Lung microvascular endothelial cell (primary cell): ENCODE measurements at places on chromosomes 7 and 10. TPM values are rescaled to one million over a fixed set of nuclear protein-coding genes. Genes with fewer than 3 reads are reported as not detected.

GRCh38 chr7:135707570-135707966, 20.4 kb downstream of the SLC13A4 start:
- DNase-seq, result no peak

- peak; percentile 99 for DNase-seq
Observed at GRCh38 chr10:79445161-79445976, at the start of gene ZCCHC24. TSS of gene ZCCHC24 (minus strand) at chr10:79445624. CDS start at chr10:79445440, 184 bp downstream.

DNA sequence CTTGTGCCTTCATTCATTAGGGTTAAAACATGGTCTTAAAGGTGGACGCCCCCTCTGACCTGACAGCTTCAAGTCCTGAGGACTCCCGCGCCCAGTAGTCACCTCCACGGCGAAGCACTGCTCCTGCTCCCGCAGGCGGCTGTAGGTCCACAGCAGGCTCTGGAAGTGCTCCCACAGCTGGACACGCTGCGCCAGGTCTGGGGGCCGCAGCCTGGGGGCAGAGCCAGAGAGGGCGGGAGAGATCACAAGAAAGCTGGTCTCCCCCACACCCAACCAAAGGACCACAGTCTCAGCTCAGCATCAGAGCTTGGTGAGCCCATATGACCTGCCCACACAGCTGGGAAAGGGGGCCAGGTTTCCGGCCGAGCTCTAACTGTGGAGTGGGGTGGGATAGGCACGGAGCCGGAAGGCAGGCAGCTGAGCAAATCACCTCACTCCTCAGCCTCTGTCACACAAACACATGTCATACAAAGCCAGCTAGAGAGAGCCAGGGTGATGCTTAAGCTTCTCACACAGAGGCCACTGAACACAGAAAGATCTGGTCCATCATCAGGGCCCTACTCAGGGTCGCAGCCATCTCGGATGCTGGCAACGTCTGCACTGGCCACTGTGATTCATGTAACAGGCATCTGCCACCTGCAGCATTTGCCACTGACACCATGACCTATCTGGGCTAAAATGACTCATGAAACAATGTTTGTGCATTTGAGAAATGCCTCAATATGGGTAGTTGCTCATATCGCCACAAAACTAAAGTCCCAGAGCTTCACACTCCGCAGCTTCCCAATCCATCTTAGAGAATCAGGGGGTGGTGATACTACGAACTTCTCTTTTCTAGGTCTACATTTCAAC, 12.6 kb downstream of the HPS1 start:
- DNase-seq, result peak; percentile 60

GRCh38 chr10:116490028-116490662, 55.6 kb upstream of the PNLIP start:
- DNase-seq, result peak; percentile 31

DNA sequence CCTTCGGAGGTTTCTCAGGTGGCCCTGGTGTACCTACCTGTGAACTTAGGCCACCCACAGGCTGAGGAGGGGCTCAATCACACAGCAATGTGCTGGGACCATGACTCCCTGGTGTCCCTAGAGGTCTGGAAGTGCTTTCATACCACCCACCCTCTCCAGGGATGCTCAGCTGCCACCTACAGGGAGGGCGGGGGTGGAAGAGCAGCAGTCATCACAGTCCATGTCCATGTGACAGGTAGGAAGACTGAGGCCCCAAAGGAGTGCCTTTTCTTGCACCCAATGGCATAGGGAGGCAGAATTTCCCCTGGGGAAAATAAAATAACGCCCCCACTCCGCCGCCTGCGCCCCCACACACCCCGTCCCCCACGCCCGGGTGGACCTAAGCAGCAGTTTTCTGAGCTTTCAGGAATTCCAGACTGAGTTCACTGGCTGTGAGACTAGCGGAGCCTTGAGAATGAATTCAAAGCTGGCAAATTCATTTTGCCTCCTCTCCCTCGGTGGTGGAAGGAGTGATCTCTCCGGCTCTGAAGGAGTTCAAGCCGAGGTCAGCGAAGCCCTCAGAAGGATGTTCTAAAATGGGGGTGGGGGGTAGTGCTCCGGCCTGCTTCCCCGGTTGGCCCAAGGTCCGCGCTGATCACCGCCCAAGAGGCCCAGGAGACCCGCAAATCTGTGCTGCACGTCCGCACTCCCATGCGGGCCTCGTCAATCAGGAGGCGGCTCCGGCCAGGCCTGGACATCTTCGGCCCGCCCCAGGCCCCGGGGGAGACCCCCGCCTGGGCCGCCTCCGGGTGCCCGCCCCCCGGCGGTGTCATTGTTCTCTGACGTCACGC, 2.1 kb upstream of the ZMIZ1 start:
- DNase-seq, result peak; percentile 34

- peak; percentile 39 for DNase-seq
Observed at GRCh38 chr7:12244129-12244528, 33.0 kb downstream of the TMEM106B start.

GRCh38 chr10:98249134-98249533, 18.9 kb downstream of the LOXL4 start:
- DNase-seq, result no peak

DNA sequence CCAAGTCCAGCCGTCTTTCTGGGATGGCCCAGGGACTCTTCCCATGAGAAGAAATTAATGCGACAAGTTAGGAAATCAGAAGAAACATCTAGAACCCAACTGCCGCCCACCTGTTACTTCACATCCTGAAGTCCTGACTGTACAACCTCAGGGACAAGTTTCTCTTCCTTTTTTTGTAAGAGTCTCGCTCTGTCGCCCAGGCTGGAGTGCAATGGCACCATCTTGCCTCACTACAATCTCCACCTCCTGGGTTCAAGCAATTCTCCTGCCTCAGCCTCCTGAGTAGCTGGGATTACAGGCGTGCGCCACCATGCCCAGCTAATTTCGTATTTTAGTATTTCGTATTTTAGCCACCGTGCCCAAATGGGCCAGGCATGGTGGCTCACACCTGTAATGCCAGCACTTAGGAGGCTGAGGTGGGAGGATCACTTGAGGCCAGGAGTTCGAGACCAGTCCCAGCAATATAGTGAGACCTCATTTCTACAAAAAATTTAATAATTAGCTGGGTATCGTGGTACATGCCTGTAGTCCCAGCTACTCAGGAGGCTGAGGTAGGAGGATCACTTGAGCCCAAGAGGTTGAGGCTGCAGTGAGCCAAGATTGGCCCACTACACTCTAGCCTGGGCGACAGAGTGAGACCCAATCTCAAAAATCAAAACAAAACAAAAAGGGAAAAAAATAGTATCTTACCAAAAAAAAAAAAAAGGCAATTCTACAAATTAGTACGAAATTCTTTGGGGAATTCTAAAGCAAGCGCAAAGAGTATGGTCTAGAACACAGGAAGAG, 20.8 kb downstream of the LAT2 start:
- DNase-seq, result no peak

GRCh38 chr7:47730142-47730541, 148.2 kb upstream of the TNS3 start:
- peak; percentile 72 for DNase-seq

DNA sequence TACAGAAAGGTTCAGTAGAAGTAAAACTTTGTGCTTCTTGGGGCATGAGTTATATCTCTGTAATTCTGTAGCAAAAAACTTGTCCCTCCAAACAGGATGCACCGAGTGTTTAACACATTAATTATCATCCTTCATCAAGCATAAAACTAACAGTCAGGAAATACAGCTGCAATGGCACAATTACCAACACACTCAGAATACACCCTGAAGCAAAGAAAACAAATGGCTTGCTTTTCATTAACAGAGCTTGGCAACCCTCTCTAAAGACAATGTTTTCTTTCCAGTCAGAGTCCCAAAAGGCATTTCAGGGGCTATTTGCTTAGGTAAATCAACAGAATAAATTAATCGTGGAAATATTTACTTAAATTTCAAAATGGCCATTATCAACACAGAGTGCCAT, 107.7 kb downstream of the ICA1 start:
- peak; percentile 12 for DNase-seq

DNA sequence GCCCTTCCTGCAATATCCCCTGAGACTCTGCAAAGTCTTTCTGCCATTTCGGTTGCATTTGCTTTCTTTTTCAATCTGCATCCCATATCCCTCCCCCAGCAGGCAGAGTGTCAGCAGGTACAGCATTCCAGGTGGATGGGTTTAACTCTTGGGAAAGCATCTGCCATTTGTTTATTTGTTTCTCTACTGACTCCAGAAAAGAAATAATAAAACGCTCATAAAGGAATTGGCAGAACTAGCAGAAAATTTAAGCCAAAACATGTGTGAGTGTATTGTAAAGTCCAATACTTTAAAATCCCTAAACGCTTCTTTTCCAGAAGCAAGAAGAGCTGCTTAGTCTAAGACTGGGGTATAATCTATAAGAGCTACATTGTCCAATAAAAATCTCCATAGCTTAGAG, 393.8 kb downstream of the TNS3 start:
- DNase-seq, result no peak

DNA sequence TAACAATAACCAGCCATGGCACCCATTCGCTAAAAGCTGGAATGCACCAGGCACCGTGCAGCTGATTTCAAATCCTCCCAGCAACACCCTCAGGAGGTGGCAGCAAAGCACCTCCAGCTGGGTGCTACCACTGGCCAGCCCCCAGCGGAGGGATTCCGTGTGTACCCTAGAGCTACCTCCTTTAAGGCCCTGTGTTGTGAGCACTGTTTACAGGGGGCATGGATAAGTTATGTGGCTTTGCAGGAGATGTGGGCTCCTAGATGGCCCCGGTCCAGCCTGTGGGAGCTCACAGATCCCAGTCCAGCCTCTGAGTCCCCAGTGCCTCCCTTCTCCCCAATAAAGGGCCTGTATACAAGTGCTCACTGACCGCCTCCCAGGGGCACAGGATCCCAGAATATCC, 27.1 kb downstream of the TNRC18 start:
- DNase-seq, result peak; percentile 57

Gene GRID2IP
- total RNA-seq, result under 0.01 TPM in 2 replicates

Gene ATRNL1
- total RNA-seq, result under 0.01 and 0.20 TPM in 2 replicates

Gene OR6V1
- total RNA-seq, result not detected in 2 replicates

Gene GOLGA7B
- total RNA-seq, result under 0.01 TPM in 2 replicates

Gene GALNT17
- total RNA-seq, result not detected in 2 replicates

Gene LBX1
- not detected in 2 replicates for total RNA-seq
